ENCODE measurements at places on chromosomes 1 and 21.

DNA sequence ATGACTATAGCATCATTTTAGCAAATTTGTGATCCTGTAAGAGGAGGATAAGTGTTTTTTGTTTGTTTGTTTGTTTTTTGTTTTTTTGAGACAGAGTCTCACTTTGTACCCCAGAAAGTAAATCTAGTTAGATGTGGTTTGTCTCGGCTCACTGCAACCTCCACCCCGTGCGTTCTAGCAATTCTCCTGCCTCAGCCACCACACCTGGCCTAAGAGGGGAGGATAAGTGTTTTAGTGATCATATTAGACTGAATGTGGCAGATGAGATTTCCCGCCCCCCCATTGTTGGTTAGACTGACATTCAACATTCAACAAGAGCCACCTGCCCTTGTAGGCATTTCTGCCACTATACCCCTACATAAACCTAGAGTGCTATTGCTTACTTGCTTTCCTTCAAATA is 98.5 kb downstream of the OSBPL9 start:
- no peak for DNase-seq

DNA sequence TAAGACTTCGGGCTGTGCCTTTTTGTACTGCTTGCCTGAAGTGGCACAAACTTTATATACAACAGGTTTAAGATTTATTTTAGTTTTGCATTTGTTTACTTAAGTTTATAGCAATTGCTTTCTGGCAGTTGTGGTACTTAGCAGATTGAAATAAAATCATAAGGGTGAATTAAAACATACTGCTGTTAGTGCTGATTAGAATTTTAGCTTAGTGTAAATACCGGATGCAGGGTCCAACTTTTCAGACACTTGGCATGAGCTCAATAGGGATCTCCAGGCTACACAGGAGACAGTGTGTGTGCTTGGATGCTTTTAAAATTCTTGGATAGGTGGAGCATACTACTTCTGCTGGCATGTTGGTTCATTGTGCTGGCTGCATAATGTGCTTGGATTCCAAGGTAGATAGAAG is 159.6 kb downstream of the NFIA start:
- DNase-seq = no peak

GRCh38 chr1:8889925-8890785 is 11.7 kb upstream of the ENO1 start:
- DNase-seq = no peak

DNA sequence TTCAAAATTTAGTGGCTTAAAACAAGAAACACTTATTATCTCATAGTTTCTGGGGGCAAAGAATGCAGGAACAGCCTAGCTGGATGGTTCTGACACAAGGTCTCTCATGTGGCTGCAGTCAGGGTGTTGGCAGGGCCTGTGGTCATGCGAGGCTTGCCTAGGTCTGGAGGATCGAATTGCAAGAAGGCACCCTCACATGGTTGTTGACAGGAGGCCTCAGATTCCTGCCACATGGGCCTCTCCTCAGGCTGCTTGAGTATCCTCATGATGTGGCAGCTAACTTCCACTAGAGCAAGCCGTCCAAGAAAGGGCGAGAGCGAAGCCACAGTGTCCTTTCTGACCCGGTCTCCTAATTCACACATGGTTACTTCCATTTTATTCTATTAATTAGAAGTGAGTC is 6.2 kb upstream of the NRIP1 start:
- DNase-seq = no peak

- DNase-seq = no peak
Observed at GRCh38 chr21:39705849-39706248, 39.1 kb upstream of the IGSF5 start.

GRCh38 chr1:20578721-20579395 is 10.0 kb upstream of the CDA start:
- no peak for DNase-seq

DNA sequence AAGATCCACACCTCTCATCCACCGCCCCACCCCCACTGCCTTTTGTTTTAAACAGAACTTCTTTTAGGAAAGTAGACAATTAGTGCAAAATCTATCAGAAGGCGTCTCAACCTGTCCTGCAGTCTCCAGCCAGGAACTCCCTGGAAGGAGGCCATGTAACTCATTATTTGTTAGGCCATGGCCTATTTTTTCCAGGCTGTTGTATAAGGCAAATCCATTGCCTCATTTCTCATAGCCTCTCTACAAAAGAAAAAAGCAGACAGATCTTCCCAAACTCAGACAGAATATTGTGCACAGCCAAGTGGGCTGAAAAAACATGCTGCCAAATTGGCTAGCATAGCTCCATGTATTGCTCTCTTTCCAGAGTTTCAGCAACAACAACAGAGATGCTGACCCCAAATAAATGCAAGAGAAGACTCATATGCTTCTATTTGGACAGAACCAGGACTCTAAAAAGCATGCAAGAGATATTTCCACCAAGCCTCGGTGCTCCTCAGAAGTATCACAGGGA is 770.7 kb upstream of the CXADR start:
- DNase-seq = no peak

- no peak for DNase-seq
Observed at GRCh38 chr21:37231671-37232070, 35.5 kb downstream of the VPS26C start.

GRCh38 chr1:116024626-116025025 is 48.3 kb downstream of the SLC22A15 start:
- no peak for DNase-seq

Measured in germinal center (tissue), 1 donor.